ENCODE measurements at places on chromosomes 11 and 22.

DNA sequence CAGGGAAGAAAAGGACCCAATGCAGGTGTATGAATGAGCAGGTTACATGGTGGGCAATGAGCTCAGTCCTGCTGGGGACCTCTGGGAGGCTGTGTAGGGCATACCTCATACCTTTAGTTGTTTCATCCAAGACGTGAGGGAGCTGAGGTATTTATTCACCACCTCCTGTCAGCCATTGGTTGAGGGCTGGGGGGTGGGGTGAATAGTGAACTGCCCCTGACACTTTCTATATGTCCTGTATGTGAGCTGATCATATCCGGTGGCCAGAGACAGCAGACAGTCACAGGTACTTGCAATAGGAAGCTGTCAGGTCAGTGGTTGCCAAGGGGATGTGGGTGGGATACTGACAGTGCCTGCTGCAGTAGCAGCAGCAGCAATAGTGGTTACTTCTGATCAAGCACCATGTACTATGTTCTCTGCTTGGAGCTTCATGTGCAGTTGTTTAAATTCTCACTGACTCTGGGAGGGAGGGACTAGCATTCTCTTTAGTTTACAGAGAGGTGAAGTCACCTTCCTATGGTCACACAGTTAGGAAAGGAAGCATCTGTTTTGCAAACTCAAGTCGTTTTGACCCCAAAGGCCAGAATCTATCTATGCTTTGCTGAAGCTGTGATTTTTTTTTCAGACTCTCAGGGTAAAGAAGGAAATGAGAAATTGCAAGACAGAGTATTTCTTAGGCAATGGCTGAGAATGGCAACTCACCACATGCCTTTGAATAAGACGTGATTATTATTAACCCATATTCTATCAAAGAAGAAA is 54.0 kb downstream of the MIAT start:
- no peak for DNase-seq

GRCh38 chr11:110069158-110069737 is 23.9 kb upstream of the ZC3H12C start:
- no peak for DNase-seq

- no peak for DNase-seq
Measured at GRCh38 chr11:129023968-129024676, 81.5 kb upstream of the TP53AIP1 start.

DNA sequence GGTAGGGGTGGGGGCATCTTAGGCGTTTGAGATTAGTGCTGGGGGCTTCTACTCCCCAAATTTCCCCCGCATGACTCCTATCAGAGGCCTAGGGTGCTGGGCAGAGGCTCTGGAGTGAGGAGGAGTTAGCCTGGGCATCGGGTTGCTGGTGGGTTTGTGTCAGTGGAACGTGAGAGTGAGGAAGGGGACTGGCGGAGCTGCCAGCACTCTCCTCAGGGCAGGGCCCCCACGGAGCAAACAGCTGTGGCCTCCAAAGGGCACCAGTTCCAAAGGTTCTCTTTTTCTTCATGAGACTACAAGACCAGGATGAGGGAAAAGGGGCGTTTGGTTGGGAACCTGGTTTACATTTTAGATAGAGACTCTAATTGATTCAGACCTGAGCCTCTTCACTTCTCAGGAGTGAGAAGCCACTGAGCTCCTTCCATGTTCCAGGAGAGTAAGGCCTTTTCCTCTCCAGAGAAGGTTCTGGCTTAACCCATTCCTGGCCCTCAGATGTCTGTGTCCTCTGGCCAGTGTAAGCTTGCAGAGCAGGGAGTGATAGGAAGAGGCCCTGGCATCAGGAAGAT is 35.6 kb upstream of the CDON start:
- DNase-seq, result no peak

DNA sequence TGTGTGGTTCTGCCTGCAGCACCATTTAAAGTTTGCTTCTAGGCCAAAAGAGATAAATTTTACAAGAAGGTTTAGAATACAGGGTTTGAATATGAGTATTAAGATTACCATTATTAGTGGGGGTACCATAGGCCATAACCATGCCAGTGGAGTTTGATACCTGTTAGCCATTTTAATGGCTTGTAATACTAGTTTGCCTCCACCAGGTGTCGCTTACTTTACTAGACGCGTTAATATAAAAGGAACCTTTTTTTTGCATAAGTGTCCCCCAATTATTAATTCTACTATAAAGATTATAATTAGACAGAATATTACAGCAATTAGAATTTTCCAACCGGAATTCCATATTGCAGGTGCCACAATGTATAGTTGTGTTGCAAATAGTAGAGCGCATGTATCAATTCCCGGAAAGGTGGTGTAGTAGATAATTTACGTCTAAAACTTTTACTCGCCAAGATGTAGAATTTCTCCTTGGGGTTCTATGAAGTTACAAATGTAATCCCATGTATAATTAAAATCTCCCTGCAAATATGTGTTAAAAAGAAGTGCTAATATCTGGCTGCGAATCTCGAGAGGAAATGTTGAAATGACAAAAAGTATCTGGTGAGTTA is 16.1 kb downstream of the MS4A6E start:
- no peak for DNase-seq

GRCh38 chr22:35352214-35353111 is 28.4 kb upstream of the HMOX1 start:
- no peak for DNase-seq

DNA sequence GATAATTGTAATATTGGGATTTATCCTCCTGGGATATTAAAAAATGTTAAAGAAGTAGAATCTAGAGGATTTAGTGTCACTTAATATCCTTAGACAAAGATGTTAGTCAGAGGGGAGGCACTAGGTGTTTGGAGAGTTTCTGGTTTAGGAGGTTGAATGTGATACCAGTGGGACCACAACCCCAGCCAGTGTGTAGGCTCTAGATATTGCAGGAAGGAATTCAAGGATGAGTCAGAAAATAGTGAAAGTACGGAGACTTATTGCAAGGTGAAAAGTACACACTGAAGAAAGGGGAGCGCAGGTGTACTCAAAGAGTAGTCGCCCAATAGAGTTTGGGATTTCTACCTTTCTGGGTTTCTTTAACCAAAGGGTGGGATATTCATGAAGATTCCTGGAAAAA is 5.7 kb upstream of the TMEM41B start:
- no peak for DNase-seq

GRCh38 chr11:92623055-92623454 is 346.4 kb upstream of the MTNR1B start:
- DNase-seq, result no peak

DNA sequence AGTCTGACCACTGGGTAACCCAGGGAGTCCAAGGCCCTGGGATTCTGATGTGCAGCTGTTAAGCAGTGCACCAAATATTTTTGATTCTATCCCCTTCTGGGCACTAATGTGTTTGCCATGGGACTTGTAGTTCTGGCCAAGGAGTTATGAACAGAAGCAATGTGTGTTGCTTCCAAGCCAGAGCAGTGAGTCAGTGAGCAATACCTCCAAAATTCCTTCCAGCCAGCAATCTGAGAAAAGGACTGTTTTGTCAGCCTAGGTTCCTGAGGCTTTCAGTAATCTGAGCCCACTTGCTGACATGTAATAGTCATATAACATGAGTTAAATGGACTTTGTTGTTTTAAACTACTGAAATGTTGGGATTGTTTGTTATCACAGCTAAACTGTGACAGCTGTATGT is 311.4 kb downstream of the NELL1 start:
- DNase-seq, result no peak

GRCh38 chr11:66981976-66982578 is 7.0 kb downstream of the C11orf86 start:
- DNase-seq, result no peak

DNA sequence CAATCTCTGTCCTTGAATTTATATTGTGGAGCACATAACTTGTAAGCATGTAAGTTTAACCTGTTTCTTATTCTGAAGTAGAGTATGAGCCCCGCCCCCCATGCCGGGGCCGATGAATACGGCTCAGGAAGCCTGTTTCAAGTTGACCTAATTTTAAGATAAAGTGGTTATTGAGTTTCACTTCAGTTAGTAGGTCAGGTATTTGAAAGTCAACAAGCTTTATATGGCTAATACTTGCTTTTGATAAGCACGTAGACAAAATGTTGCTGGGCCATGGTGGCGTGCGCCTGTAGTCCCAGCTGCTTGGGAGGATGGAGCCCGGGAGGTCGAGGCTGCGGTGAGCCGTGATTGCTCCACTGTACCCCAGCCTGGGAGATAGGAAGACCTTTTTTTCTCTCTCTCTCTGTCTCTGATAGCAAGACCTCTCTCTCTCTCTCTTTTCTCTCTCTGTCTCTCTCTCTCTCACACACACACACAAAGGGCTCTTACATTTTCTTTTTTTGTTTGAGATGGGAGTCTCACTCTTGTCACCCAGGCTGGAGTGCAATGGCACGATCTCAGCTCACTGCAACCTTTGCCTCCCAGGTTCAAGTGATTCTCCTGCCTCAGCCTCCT is 14.4 kb downstream of the YWHAH start:
- no peak for DNase-seq

- DNase-seq, result no peak
Measured at GRCh38 chr11:131909426-131910177, 539.2 kb downstream of the NTM start.

DNA sequence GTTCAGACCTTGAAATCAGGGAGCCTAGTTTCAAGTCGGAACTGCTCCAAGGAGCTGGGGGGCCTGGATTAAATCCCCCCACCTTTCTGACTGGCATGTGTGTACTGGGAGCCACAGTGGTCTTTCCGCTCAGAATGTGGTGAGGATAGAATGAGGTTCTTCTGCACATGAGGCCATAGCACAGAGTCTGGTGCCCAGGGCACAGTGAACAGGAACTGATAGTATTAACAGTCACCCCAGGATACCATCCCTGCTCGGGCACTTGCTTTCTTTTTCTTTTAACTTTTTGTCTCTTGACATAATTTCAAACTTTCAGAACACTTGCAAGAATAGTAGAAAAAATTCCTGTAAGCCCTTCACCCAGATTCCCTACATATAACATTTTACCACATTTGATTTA is 28.8 kb downstream of the LMO1 start:
- DNase-seq, result no peak
